ENCODE measurements at places on chromosomes 4 and X.

DNA sequence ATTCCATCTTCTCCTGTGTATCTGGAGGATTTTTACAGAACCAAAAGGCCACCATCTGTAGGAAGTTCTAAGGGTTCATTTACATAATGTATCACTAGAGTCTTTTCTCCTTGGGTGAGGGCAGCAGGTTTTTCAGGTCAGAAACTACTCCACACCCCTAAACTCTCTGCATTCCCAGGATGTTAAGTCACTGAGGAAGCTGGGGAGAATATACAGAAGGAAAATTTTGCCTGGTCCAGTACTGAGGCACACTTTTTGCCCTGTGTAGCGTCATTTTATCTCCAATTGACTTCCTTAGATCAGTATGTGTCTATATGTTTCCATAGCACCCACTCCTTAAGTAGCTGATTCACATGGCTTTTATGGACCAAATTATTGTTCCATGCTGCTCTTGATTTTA is 17.0 kb downstream of the XKRX start:
- DNase-seq, result no peak

GRCh38 chr4:41061482-41062185 is 152.7 kb downstream of the APBB2 start:
- no peak for DNase-seq

- no peak for DNase-seq
These were observed 45.1 kb downstream of the OR13H1 start for GRCh38 chrX:131588995-131589394.

DNA sequence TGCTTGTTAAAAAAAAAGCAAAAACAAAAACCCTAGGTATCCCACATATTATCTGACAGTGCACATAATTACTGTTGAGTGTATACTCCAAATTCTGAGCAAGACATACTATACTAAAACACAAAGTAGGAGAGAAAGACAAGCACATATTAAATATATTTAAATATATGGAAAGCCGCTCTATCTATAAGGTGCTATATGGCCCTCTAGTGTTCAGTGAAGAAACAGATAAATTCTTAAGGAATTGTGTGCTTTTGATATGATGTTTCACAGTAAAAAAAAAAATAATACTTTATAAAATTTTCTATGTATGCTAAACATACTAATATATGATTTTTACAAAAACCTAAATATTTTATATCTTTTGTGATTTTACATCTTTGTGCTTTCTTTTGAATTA is 137.8 kb downstream of the FBXW7 start:
- no peak for DNase-seq

DNA sequence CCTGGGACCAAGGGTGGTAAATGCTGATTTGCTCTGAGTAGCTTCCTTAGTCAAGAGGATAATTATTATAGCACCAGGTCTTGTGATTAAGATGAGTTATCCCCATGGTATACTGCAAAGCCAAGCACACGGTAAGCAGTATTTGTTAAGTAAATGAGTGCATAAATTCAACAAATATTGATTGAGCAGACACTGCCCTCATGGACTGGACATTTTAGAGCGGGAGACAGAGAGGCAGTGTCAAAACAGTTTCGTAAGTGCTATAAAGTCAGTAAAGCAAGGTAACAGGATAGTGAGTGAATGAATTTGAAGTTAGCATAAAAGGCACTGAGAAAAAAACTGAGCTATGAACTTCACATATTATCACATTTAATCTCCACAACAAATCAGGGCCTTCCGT is 13.9 kb downstream of the PHF8 start:
- DNase-seq, result no peak

DNA sequence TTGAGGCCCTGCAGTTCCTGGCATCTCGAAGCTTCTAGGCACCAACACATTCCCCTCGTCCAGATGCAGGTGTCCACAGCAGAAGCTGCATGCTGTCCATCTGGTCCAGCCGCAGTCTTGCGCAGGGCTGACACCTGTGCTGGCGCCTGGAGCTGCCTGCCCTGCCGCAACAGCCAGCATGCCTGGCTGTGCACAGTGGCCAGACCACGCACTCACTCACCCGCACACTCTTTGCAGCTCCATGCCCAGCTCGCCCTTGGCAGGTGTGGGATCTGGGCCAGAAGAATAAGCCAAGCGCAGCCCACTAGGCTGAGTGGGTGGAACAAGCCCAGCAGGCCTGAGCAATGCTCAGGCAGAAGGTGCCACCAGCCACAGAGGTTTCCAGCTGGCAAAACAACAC is 125.6 kb downstream of the PARM1 start:
- DNase-seq, result no peak
